H9 (cell line): ENCODE measurements at places on chromosomes 3 and 15.

- DNase-seq: no peak
Measured at GRCh38 chr3:39376959-39377634, 6.1 kb upstream of the SLC25A38 start.

- peak; percentile 61 for DNase-seq
Measured at GRCh38 chr3:58009026-58009748, 965 bp downstream of the FLNB start.

- DNase-seq: no peak
Measured at GRCh38 chr3:39230453-39230852, 38.1 kb upstream of the XIRP1 start.

- no peak for DNase-seq
Measured at GRCh38 chr3:131001071-131001470, 25.6 kb downstream of the ASTE1 start.

- peak; percentile 92 for DNase-seq
Measured at GRCh38 chr15:42207674-42208579, at the start of gene VPS39. Gene VPS39, minus strand, starts transcription at chr15:42208304. Its CDS starts 151 bp downstream, at chr15:42208153.

DNA sequence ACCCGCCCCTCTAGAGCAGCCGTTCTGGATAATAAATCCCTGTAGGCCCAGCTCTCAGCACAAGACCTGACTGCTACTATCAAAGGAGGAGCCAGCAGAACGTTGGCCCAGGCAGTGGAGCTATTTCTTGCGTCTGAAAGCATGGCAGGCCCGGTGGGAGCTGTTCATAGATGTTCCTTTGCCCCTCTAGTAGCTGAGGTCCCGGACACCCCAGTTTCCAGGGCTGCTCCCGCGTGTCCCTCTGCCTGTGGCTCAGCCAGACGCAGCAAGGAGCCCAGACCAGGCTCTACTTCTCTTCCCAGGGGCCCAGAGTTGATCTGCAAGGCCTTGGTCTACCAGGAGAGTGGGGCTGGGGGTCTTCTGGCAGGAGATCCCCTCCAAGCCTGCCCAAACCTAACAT lies 76.1 kb downstream of the FAM174B start:
- peak; percentile 10 for DNase-seq

DNA sequence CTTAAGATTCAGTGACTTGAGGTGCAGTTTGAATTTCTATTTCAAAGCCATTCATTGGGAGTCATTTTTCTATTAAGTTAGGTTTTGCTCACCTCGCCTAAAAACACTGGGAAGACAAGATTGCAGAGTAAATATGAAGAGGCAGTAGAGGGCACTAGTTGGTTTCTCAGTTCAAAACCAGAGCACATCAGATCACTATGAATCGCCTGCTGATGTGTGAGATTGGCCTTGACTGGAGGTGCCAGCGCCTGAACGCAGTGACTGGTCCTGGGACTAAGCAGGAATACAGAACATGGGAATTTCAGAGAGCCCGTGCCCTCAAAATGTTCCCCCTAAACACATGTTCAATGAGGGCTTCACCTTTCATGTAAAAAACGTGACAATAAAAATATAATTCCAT lies 229.0 kb downstream of the ITPR1 start:
- no peak for DNase-seq

- no peak for DNase-seq
Measured at GRCh38 chr3:114451561-114452018, 157.8 kb downstream of the TIGIT start.

GRCh38 chr15:74470631-74471395 lies 9.9 kb upstream of the UBL7 start:
- DNase-seq: no peak

DNA sequence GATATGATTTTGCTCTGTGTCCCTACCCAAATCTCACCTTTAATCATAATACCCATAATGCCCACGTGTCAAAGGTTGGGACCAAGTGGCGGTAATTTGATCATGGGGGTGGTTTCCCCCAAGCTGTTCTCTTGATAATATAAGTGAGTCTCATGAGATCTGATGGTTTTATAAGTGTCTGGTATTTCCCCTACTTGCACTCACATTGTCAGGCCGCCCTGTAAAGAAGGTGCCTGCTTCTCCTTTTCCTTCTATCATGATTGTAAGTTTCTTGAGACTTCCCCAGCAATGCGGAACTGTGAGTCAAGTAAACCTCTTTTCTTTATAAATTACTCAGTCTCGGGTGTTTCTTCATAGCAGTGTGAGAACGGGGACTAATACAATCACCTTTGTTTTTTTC lies 279.8 kb downstream of the ARPP21 start:
- no peak for DNase-seq
